Activated CD4-positive, alpha-beta memory T cell treated with anti-CD3 and anti-CD28 coated beads, Interleukin-2, amount 10 ng/mL, durations not matched to agents 7 days and 5 days (primary cell): ENCODE measurements at places on chromosomes 11 and 22. TPM values are rescaled to one million over a fixed set of nuclear protein-coding genes. Genes with fewer than 3 reads are reported as not detected.

Gene KDM4E
- not detected for total RNA-seq

DNA sequence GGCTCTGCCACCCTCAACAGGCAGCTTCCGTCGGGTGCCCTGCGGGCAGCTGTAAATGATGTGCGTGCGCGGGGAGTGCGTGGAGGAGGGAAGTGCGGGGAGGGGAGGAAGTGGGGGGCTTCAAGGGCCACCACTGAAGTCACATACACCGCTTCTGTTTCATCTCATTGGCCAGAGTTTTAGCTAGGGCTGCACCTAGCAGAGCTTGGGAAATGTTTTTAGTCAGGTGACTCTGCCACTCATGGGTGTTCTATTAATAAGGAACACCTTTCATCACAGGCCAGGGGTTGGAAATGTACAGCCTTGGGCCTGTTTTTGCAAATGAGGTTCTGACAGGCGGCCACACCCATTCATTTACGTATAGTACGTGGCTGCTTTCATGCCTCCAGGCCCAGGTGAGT, 14.6 kb downstream of the FAM118A start:
- peaks cover 29% of the 10 kb centered on the region for H3K4me1 ChIP-seq
- H3K27me3 ChIP-seq: no peaks in the 10 kb centered on the region
- H3K36me3 ChIP-seq: peaks cover 50% of the 10 kb centered on the region

Gene CCDC81
- 0.53 TPM for total RNA-seq

Gene TMEM121B
- total RNA-seq: not detected

DNA sequence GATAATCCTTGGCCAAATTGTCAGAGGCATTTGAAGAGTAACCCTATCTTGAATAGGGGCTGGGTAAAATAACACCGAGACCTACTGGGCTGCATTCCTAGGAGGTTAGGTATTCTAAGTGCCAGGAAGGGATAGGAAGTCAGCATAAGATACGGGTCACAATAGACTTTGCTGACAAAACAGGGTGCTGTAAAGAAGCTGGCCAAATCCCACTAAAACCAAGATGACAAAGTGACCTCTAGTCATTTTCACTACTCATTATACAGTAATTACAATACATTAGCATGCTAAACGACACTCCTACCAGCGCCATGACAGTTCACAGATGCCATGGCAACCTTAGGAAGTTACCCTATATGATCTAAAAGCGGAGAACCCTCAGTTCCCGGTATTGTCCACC, 964 bp upstream of the REXO2 start:
- no peak for DNase-seq
- no peak overlapping the region for H3K4me3 ChIP-seq
- H3K27me3 ChIP-seq: no peaks in the 10 kb centered on the region
- H3K27ac ChIP-seq: no peak overlapping the region
- H3K36me3 ChIP-seq: peaks cover 22% of the 10 kb centered on the region

DNA sequence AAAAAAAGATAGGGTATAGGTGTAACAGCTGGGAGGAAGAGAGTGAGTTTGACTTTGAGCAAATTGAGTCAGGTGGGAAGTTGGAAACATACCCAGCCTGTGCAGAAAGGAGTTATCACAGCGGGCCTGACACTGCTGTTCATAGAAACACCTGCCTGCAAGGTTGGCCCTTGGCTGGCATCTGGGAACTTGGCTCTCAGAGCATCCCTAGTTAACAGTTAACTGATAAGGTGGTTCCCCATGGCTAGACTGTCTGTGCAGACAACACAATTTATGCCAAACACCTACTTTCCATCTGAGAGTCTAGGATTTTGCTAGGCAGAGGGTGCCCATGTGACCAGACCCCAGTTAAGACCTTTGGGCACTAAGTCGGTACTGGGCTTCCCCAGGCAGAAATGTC, 31.4 kb downstream of the ADAMTS8 start:
- no peaks in the 10 kb centered on the region for H3K36me3 ChIP-seq
- H3K27ac ChIP-seq: no peak overlapping the region
- no peak overlapping the region for H3K4me3 ChIP-seq
- H3K4me1 ChIP-seq: peaks cover 13% of the 10 kb centered on the region
- DNase-seq: no peak
- peaks cover 26% of the 10 kb centered on the region for H3K27me3 ChIP-seq

GRCh38 chr11:2264366-2265053, 5.9 kb downstream of the ASCL2 start:
- peaks cover 12% of the 10 kb centered on the region for H3K27me3 ChIP-seq
- H3K27ac ChIP-seq: no peak overlapping the region
- peaks cover 31% of the 10 kb centered on the region for H3K4me1 ChIP-seq
- H3K4me3 ChIP-seq: no peak overlapping the region
- DNase-seq: no peak
